ENCODE measurements at places on chromosomes 2 and 18. TPM values are rescaled to one million over a fixed set of nuclear protein-coding genes. Genes with fewer than 3 reads are reported as not detected.

Gene SCN9A
- total RNA-seq = 60.1 TPM

Gene RAMP1
- 13.2 TPM for total RNA-seq

Gene COMMD1
- total RNA-seq = 34.6 TPM

Gene ASB18
- not detected for total RNA-seq

Gene LRRTM4
- not detected for total RNA-seq

All from placental pericyte (primary cell).